NCI-H1436 (cell line): ENCODE measurements at places on chromosomes 5 and 9.

DNA sequence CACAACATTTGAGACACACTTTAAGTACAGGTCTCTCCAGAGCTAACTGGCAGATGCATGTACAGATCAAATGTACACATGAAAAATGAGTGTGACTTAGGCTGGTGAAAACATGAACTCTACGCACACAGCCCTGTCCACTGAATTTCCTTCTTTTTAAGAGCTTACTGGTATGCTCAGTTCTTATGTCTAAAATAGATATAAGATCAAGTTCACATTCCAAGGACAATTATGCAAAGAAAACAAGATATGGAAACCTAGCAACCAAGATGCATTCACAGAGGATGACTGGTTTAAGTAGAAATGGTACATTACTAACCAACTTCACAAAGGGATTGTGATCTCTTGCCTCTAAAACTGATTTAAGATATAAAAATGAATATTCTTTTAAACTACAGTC, 56.7 kb downstream of the TLE1 start:
- no peak for DNase-seq

- no peak for DNase-seq
Measured at GRCh38 chr5:54226215-54226614, 84.2 kb downstream of the ARL15 start.

- no peak for DNase-seq
Measured at GRCh38 chr5:42745856-42746255, 10.8 kb upstream of the CCDC152 start.

DNA sequence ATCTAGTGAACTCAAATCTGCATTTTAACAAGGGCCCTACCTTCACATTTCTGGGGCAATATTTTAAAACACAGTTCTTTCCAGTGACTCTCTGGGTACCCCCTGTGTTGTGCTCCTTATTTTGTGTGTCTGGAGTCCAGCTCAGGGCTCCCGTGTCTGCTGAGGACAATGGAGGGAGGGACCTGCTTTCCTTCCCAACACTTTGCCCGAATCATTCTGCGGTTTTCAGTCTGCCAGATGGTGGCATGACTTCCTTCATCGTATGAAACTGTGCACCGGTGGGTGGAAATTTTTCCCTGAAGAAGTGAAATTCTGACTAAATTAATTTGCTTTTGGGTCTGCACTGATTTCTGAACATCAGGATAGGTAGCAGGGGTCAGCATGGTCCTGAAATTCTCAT, 153.6 kb upstream of the CD180 start:
- DNase-seq, result peak; percentile 51

DNA sequence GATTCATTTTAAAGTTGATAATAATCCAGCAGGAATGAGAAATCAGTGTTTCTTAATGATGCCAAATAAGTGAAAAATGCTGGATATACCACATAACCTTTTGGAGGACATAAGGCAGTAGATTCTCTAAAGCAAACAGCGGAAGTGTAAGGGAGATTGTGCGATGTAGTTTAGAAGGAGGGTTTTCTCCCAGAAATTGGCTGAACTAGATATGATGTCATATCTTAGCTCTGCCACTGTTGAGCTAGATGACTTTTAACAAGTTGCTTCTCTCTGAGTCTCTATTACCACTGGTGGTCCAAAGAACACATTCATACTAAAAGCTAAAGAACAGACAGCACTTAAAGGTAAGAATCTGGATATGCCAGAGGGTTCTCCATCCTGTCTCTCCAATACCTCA, 107.0 kb downstream of the NR6A1 start:
- DNase-seq, result no peak

DNA sequence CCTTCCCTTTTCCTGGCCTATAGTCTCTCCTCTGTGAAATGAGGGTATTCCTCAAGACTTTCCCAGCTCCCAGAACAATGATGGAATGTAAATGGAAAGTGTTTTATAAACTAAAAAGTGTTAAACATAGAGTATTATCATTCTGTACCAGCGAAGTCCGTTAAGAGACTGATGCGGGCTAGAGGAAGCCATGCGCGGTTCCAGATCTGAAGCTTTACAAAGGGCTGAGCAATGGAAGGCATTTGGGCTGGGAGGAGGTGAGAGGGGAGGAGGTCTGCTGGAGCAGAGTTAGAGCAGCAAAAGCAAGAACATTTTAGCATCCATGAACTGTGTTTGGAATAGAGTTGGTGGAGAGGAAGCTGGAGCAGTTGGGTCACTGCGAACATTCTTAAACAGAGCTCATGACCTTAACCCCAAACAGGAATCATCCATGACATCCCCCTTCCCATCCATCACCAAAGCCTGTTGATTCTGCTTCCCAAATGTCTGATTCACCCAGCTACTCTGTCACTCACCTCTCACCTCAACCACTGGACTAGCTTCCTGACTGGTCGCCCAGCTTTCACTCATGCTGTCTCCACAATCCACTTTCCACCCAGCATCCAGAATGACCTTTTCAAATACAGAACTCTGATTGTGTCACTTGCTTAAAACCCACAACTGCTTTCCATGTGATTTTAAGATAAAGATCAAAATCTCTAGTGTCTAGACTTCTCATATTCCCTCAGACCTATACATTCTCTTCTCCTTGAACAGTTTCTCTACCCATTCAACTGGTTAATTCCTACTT, 37.1 kb downstream of the CDK5RAP2 start:
- DNase-seq, result no peak

- DNase-seq, result no peak
Measured at GRCh38 chr5:56415356-56415765, 182.2 kb upstream of the ANKRD55 start.

DNA sequence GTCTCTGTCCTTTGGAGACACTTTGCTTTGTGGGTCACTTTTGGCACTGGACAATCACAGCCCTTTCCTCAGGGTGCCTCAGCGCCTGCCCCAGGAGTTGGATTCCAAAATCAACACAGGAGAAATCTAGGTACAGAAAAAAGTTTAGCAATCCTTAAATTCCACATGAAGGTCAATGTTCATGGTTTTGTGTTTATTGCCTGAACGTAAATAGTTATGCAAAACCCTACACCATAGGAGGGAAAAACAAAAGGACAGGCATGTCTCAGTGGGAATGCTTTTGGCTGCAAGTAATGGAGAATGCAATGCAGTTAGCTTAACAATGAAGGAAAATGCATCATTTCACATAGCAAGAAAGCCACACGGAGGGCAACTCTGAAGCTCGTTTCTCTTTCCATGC, 6.5 kb upstream of the HMCN2 start:
- DNase-seq, result no peak

- DNase-seq, result no peak
Measured at GRCh38 chr9:134652291-134653225, 11.0 kb downstream of the COL5A1 start.

DNA sequence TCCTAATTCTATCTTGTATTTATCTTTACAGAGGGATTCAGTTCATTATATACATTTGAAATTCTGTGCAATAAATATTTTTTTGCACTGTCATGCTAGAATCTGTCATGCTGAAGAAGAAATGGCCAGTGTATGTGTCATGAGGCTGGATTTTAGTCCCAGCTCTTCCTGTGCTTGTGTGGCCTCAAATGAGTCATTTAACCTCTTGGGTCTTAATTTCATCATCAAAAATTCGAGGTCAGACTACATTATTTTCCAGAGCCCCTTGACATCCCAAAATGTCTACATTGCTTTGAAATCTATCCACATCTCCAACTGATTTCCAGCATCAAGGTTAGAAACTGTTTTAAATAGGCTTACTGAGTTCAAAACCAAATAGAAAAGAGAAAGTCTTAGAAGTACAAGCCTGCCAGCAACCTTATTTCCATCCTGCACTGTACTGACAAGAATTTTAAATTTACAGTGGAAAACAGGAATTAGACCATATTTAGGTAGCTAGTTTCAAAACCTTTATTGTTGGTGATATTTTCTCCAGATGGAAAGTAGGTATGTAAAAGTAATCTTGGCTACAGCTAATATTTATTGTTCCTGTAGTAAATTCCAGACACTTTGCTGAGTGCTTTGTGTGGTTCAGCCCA, 96.7 kb upstream of the MAMDC2 start:
- no peak for DNase-seq

DNA sequence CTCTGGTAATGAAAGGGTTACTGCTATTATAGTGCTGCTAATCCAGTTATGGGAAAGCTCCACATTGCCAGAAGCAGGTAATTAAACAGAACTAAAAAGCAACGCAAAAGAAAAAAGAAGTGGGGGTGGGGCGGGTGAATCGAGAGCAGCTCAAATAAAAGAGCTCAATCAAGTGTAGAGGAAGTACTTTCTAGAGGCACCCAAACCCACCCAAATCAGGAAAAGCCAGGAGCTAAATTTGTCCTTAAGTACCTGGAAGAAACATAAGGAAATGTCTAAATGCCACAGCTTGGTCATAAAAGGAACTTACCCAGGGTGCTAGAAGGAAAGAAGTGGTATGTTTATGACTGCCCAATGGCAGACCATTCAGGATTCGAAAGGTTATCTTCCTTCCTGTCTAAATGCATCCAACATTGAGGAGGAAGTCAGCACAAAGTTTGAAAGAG, 2.4 kb upstream of the RNF145 start:
- DNase-seq, result no peak

- no peak for DNase-seq
Measured at GRCh38 chr5:111779922-111780292, 22.9 kb upstream of the NREP start.

DNA sequence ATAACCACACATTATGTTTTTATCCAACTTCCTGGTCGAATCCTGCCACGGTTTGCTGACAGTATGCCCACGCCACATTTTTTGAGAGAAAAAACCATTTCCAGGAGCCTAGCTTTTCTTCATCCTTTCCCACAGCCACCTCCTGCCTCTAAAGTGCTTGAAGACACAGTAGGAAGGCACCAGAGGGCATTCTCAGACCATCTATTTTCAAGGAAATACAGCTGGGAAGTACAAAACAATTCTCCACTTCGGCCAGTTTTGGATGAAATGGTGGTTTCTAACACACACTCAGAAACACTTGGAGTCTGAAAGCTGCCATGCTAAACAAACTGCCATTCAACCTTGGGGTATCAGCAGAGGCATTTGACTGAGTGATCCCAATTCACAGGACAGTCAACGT, 86.3 kb upstream of the RPS23 start:
- no peak for DNase-seq

DNA sequence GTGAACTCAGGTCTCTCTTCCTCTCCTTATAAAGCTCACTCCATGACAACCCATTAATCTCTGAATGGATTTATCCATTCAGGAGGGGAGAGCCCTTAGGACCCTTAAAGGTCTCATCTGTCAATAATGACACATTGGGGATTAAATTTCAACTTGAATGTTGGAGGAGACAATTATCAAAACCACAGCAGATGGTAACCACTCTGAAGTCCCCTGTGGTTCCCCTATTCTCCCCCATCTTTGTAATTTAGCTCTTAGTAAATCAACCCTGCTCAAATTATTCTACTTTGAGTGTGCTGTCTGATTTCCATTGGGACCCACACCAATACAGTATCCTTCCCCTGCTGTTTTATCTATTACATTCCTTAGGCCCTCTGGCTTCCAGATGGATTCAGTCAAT, 72.0 kb upstream of the RAI14 start:
- peak; percentile 91 for DNase-seq

- DNase-seq, result peak; percentile 56
Measured at GRCh38 chr5:75335952-75336614, 937 bp upstream of the HMGCR start.

DNA sequence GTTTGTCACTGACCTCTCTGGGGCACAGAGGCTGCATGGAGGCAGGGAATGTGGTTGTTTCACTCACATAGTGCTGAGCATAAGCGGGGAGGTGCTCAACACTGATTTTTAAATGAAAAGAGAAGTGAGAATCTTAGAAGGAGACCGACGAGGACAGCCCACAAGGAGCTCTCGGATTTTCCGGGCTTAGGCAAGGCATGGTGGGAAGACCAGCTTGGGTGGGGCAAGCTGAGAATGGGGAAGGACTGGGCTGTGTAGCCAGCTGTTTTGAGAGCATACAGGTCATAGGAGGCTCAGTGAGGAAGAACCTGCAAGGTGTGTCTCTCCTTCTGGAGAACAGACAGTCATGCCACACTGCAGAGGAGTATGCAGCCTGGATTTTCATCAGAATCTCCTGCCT, 86.0 kb upstream of the TNFSF8 start:
- no peak for DNase-seq

DNA sequence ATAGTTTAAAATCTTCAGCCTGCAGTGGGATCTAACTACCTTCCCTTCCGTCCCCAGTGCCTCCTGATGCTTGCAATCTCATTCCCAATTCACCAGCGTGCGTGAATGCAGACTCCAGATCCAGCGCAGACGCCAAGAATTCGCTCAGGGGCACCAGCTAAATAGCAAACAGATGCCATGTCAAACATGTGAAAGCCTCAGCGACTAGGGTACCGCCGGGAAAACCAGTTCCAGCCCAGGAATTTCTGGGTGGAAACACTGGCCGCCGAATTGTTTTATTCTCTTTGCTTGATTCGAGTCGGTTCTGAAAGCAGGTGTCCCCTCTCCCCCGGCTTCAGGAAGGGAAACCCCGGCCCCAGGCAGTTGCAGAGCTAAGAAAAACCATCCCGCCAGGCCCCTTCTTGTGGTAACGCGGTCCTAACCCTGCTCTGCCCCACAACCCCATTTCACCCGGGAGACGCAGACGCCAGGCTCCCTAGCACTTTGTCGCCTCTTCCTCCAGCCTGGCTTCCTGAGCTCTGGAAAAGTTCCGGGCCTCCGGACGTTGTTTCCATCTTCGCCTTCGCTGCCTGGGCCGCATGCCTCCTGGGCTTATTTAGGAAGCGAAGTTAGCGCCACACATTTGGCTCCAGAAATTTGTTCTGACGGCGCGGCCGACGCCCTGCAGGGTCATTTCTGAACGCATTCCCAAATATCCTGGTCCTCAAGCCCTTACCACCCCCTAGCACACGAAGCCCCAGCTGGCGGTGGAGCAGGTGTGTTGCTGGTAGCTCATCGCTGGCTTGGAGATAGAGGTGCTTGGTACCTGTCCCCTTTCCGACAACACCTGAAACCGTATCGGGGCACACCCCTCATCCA, 665 bp upstream of the LVRN start:
- DNase-seq, result no peak

DNA sequence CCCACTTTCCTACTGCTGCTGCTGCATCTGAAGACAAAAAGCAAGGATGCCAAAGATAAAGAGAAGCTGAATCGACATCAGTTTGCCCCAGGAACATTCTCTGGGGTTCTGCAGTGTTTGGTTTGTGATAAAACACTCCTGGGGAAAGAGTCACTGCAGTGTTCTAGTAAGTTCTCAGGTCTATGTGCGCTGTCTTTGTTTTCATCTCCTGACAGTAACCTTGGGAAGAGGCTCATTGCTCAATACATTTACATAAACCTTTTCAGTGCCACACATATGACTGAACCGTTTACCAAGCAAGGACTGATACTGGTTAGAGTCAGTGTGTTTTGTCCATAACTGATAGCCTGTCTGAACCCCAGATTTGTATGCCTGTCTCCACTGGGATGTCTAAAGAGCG, 232.1 kb downstream of the ARHGEF28 start:
- no peak for DNase-seq

- DNase-seq, result no peak
Measured at GRCh38 chr9:105243015-105243686, 1.3 kb upstream of the SLC44A1 start.

DNA sequence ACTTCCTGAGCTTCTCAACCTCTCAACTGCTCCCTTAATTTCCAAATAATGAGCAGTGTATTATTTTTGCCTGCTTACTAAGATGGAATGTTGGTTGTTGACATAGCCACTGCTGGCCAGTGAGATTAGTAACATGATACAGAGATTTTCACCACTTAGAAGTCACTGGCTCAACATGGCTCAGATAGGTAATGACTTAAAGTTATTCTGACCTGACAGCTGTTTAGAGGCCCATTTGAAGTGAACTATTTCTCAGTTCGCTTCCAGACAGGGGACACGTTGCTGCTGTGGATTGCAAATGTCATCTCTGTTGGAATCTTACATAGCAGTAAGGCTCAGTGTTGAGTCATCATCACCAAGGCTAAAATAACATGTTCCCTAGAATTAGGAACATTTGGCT, 490.2 kb downstream of the TLE4 start:
- DNase-seq, result no peak
